ENCODE measurements at places on chromosomes 5 and 9.

DNA sequence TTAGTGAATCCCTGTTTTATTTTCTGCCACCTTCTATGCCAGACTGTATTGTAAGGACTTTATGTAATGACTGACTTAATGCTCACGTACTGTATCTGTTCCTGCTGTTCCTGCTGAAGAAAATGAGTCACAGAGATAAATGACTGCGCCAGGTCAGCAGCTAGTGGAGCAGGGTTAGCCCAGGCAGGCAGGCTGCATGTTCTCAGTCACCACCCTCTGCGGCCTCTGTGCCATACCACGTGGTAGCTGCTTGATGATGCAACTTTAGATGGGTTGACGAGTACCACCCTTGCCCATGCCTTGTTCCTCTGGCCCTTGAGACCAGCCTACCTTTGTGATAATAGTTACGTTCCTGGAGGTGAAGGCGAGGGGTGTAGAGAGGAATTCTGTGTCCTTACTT, 161.9 kb downstream of the TRIO start:
- DNase-seq: peak; percentile 49

DNA sequence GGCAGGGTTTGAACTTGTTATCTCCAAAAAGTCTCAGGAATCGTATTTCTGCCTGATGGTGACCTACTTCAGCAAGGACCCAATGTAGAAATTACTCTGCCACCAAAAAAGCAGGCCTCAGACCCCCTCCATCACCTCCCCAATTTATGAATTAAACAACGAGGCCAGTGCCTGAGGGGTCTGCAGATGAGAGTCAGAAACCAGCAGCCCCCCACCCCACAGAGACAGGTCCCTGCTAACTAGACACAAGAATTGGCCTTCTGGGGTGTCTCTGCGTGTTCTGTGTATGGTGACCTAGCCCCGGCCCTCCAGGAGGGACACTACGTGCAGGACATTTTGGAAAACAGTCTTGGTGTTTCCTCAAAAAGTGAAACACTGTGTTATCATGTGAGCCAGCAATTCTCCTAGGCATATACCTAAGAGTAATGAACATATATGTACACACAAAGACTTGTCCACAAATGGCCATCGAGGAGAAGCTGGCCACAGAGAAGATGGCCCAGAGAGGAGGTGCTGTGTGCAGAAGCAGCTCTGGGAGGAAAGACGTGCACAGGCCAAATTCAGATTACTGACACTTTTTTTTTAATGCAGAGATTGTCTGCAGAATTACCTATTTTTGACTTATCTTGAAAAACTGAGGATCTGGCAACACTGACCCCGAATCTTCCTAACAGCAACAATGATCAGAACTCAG, 93.8 kb downstream of the ADAMTS2 start:
- DNase-seq: no peak

DNA sequence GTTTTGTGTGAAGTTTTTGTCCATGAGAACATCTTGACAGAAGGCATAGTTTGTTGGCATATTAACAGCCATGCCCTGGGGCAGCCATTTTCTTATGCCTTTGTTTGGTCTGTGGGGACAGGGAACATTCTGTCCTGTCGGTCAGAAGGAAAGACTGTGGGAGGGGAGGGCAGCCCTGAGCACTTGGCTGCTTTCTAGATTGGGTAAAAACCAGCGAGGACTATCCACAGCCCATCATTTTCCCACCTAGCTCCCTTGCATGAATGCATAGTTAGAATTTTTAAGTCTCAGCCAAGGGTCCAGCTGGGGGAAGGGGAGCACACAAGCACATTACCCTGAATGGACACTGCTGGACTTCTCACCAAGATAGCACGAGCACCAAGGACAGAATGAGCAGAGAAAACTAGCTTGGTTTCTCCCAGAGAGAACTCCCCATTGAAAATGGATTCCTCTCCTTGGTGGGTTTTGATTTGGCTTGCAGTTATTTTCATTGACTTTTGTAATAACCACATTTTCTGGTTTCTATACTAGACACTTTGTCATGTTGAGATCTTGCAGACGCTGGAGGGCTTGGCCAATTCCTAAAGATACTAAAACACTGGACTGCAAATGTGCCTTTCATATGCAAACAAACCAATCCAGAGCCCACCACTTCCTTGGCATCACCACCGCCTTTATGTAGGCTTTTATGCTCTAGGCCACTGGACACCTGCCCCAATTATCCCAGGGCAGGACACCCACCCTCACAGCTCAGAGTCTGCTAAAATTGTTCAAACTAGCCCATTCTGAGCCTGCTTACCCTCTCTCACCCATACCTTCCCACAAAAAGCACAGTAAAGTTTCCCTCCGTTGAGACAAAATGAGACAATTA, 129.9 kb downstream of the BOD1 start:
- DNase-seq: no peak

GRCh38 chr9:127575875-127576778, 36.0 kb upstream of the STXBP1 start:
- no peak for DNase-seq

All from fibroblast of the conjunctiva (primary cell).